ENCODE measurements at places on chromosomes 3 and 15.

GRCh38 chr3:145716519-145716918 lies 444.5 kb downstream of the PLOD2 start:
- no peak for DNase-seq

DNA sequence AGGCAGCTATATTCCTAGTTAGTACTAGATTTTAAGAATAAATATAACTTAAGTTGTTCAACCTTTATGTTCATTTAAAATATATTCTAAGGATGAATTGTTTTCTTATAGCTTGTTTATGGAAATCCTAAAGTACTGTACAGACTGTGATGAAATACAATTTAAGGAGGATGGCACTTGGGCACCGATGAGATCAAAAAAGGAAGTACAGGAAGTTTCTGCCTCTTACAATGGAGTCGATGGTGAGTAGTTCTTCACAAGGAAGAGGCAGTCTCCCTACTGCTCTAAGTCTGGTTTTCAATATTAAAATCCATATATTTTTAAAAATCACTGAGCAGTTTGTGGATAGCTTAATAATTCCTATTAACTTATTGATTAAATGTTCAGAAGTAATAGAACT lies 29.6 kb downstream of the CALML4 start:
- no peak for DNase-seq

DNA sequence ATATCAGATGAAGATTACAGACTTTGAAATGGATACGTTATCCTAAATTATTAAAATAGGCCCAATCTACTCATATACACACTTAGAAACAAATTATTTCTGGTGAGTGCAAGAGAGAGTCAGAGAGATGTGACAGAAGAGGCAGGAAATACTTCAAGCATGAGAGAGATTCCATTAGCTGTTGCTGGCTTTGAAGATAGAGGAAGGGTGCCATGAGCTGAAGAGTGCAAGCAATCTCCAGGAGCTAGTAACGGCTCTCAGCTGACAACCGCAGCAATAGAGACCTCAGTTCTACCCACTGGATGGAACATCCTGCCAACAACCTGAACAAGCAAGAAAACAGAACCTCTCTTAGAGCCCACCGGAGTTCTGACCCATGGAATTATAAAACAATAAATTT lies 270.7 kb upstream of the SLITRK3 start:
- no peak for DNase-seq

DNA sequence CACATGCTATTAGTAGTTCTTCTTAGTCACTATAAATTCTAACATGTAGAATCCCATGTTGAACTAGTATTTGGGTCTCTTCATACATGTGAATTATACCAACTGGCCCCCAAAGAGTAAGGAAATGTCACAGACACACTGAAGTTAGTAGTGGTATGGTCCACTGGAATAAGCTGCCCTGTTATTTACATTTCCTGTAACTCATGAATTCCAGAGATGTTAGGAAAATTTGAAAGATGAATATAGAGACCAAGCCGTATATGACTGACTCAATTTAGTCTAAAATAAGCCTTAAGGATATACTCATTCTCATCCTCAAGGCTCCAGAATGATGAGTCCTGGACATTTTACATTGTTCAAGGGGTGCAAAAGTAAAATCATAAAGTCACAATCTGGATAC lies 81.2 kb downstream of the FBXL22 start:
- no peak for DNase-seq
